ENCODE measurements at places on chromosomes 11 and 22.

DNA sequence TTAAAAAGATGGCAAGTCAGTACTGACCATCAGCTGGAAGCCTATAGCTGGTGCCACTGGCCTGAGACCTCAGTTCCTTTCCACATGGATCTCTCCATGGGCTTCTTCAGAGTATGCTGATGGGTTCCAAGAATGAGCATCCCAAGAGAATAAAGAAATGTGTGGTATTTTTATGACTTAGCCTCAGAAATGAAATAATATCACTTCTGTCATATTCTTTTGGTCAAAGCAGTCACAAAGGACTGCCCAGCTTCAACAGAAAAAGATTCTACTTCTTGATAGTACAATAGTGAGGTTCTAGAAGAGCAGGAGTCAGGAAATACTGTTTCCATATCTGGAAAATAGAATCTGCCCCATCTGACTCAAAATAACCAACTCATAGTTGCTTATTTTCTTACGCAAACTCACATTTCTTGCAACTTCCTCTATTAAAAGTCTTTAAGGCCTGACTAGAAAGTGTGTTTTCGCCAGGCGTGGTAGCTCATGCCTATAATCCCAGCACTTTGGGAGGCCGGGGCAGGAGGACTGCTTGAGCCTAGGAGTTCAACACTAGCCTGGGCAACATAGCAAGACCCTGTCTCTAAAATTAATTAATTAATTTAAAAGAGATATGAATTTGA is 116.9 kb downstream of the SIK3 start:
- no peak for DNase-seq

- DNase-seq: no peak
Observed at GRCh38 chr11:57202281-57202680, 20.5 kb downstream of the LRRC55 start.

DNA sequence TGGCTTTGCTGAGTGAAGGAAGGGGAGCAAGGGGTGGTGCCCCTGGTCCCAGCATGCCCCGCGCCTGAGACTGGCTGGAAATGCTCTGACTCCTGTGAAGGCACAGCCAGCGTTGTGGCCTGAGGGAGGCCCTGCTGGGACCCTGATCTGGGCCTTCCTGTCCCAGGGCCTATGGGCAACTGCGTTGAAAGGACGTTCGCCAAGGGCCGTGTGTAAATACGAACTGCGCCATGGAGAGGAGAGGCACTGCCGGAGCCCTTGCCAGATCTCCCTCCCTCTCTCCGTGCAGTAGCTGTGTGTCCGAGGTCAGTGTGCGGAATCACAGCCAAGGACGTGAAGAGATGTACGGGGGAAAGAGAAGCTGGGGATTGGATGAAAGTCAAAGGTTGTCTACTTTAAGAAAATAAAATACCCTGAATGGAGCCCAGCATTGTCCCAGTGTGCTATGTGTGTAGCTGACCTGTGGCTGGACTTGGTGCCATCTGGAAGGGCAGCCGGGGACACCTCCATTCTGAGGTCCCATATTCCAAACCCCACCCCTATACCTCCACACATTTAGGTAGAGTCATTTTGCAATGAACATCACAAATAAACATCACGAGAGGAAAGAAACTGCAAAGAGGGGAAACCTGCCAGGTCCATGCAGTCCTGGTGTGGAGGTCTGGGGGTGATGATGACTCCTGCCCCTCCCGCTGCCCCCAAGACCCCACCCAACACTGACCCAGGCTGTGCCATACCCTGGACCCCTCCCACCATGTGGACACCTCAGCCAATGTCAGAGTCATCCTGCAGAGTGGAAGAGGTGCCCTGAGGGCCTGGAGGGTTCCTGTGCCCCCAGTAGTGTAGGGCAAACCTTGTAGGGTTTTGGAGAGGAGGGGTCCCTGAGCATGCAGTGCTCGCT is 16.9 kb downstream of the RSPH14 start:
- DNase-seq: no peak

GRCh38 chr11:3684819-3685172 is 13.6 kb upstream of the CHRNA10 start:
- DNase-seq: no peak

DNA sequence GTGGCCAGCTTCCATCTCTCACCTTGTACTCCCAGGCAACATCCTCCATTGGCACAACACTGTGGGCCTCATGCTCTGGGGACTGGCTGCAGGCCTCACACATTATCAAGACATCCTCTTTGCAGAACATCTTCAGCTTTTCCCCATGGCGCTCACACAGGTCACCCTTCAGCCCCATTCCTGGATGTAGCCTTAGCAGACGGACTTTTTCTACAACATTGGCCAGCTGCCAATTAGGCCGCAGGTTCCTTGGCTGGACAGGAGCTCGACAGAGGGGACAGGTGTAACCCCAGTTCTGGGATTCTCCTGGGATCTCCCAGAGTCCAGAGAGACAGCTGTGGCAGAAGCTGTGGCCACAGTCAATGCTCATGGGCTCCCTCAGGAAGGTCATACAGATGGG is 3.0 kb downstream of the TRIM68 start:
- DNase-seq: no peak

GRCh38 chr22:26902401-26903029 is 245.1 kb downstream of the MIAT start:
- no peak for DNase-seq

GRCh38 chr11:86202013-86202336 is 42.6 kb upstream of the EED start:
- no peak for DNase-seq

GRCh38 chr11:110097459-110098012 is 4.3 kb downstream of the ZC3H12C start:
- DNase-seq: no peak

GRCh38 chr11:79466411-79466810 is 25.6 kb upstream of the TENM4 start:
- no peak for DNase-seq

DNA sequence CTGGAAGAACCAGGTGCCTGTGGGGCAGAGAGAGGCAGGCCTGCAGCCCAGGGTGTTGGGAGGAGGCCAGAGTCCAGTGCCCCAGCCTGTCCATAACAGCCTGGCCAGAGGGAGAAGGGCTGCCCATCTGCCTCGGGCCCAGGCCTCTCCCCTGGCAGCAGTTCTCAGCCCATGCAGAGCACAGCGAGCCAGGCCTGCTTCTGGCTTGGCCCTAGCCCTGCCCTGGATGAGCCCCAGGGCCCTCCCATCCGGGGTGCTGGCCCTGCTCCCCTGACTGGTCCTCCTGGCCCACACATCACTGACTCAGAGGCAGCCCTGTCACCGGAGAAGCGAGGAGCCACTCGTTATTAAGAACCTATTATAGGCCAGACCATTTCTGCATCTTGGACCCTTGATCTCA is 19.7 kb upstream of the MYRF start:
- no peak for DNase-seq
